ENCODE measurements at places on chromosomes 5 and 9.

DNA sequence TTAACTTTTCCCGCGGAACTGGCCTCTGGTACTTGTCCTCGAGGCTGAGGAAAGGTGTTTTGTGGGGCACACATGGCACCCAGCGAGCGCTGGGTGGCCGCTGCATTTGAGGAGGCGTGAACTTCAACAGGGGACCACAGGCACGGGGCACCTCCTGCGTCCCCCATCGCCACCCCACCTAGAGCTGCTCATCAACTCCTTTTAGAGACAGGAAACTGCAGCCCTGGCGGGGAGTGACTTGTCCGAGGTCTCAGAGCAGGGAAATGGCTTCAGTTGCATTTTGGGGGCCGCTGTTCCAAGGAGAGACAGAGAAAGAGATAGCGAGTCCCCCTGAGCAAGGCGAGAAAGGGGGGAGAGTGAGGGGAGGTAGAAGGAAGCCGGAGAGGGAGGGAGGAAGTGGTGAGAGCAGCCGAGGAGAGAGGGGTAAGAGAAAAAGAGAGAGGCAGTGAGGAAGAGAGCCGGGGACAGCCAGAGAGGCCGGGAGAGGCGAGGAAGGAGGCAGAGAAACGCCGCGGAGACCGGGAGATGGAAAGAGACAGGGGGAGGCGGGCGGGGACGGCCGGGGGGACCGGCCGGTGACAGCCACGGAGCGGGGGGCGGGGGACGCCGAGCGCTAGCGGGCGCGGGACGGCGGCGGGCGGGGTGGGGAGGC, 12.5 kb upstream of the LHX2 start:
- DNase-seq, result no peak

GRCh38 chr5:175378444-175379028, 65.4 kb downstream of the DRD1 start:
- no peak for DNase-seq

DNA sequence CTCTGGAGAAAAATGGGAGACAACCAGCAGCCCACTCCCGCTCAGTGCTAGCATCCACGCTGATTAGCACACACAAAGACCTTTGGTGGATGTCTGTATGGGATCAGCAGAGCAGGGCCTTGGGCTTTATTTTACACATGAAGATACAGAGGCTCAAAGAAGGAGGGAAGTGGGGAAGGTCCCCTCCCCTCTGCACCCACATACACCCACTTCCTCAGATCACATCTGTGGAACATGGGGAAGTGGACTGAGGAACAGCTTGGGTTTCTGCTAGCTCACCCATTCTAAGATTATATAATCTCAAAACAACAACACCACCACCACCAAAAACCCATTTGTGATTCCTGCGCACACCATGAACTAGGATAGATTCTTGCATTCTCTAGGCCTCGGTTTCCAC, 14.0 kb downstream of the GGTA1 start:
- DNase-seq, result peak; percentile 60

DNA sequence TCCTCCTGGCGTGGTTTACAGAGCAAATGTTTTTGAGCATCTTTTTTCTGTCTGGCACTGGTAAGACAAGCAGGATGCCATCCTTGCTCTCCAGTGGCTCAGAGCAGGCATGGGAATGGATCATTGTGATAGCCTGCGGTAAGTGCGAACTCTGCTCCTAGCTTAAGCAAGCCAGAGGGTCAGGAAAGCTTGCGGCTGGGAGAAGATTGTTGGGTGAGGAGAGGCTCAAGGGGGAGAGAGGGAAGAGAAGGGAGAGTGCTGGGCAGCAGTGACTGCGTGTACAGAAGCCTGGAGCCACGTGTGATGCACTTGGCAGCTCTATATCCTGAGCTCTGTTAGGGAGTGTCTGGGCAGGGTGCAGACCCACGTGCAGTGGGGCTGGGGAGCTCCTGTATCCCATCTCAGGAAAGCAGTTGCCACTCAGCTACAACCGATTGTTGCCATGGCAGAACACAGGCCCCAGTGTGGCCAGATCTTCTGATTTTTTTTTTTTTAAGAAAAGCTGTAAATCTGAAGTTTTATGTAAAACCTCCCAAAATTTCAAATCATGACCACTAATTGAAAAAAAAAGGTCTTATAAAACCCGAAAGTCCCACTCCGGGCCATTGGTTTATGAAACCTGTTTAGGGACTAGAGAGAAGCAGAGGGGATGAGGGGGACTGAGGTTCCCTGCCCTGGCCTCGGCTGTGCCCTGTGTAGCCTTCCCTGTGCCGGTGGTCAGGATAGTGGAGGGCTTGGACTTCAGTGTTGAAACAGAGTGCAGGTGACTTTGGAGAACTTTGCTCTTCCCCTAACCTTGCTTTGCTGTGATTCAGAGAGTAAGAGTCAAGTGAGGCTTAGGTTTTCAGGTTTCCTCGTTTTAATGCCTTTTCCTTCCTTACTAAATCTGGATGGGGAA, 67.3 kb downstream of the ZNF618 start:
- no peak for DNase-seq

GRCh38 chr9:109912082-109912582, 132.1 kb downstream of the PALM2AKAP2 start:
- DNase-seq, result no peak

- DNase-seq, result peak; percentile 67
Observed at GRCh38 chr5:172150514-172151425, 37.3 kb downstream of the STK10 start.

- no peak for DNase-seq
Observed at GRCh38 chr9:87340391-87340790, 157.3 kb upstream of the DAPK1 start.

- DNase-seq, result no peak
Observed at GRCh38 chr5:133367071-133367786, 245.1 kb downstream of the FSTL4 start.

GRCh38 chr9:38059233-38059936, 9.6 kb downstream of the SHB start:
- DNase-seq, result no peak

- no peak for DNase-seq
Observed at GRCh38 chr5:31048282-31049270, 144.9 kb upstream of the CDH6 start.

DNA sequence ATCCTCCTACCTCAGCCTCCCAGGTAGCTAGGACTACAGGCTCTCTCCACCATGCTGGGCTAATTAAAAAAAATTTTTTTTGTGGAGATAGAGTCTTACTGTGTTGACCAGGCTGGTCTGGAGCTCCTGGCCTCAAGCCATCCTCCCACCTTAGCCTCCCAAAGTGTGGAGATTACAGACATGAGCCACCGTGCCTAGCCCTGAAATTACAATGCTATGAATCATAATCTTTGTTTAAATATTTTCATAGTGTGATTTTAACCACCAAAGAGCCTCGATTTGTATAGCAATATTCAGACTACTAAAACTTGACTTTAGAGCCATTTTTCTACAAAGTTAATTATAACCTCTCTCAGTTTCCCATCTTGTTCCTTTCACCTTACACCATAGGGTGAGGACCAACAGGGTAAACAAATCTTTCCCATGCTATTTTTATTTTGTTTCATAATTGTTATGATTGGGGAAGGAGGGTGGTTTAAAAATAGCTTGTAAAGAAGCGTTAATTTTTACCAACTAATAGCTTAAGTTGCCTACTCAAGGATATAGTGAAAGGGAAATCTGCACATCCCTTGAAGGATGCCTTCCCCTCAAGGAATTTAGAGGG, 32.7 kb downstream of the UBE2D2 start:
- no peak for DNase-seq

- no peak for DNase-seq
Observed at GRCh38 chr5:119322312-119322947, 33.4 kb upstream of the TNFAIP8 start.

- no peak for DNase-seq
Observed at GRCh38 chr5:57727591-57727990, 245.0 kb upstream of the ACTBL2 start.

- no peak for DNase-seq
Observed at GRCh38 chr9:70491426-70492318, 77.2 kb upstream of the KLF9 start.

DNA sequence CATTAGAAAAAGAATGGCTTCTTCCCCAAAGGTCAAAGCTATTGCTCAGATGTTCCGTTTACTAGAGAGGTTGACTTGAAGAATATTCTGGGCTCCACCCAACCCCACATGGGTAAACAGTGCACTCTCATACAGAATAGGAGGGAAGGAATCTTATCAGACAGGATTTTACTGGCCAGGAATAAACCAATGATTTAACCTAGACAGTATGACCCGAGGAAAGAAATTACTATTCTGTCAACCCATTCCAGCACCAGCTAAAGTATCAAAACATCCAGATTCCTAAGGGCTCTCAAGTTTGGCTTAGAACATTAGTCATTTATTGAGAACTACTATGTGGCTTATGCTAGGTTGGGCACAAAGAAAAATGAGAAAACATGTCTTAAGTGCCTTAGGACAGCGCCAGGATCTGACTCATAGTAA, 493.6 kb upstream of the KLF4 start:
- DNase-seq, result no peak

- DNase-seq, result no peak
Observed at GRCh38 chr5:95711501-95712346, 19.4 kb upstream of the RHOBTB3 start.

GRCh38 chr5:136890431-136891148, 525.2 kb upstream of the TRPC7 start:
- no peak for DNase-seq

DNA sequence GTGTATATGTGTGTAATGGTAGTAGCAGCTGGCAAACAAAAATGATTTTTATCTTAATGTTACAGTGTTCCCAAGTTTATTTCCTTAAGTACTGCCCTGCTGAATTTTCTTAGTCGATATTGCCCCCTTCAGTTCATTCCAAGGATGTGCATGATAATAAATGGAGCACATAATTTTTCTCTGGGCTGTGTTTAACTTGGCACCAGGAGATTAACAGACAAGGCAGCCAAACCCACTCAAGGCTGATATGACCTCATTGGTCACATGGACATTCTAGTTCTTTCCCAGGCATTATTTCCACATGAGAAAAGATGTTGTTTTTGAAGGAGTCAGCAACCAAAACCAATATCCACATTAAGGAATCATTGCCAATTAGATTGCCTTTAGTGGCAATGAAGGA, 61.8 kb downstream of the COX7C start:
- DNase-seq, result peak; percentile 17

- DNase-seq, result no peak
Observed at GRCh38 chr9:21995666-21996398, 1.2 kb downstream of the CDKN2B-AS1 start.

DNA sequence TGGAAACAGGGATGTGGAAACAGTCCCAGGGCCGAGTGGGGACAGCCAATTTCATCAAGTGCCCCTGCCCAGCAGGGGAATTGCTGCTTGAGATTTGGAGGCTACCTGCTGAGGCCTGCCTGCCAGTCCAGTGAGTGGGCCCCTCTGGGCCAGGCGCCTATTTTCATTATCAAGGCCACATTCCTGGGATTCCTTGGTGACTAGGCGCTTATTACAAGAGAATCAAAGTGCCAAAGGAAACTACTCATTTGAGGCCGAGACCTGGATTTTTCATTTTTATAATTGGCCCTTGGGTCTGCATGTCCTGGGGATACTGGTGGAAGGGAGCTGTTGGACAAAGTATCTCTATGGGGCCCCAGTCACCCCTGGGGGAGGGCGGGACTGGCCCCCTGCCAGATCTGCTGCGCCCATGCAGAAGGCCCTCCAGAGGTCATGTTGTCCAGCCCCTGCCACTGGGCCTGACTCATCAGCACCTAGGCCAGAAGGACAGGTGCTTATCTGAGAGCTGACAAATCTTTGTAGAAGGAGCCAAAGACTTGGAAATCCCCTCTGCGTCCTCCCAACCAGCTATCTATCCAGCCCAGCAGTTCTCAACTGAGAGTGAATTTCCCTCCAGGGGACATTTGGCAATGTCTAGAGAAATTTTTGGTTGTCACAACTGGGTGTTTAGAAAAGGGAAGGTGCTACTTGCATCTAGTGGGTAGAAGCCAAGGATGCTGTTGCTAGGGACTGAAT, 45.6 kb downstream of the FOXI1 start:
- peak; percentile 64 for DNase-seq

DNA sequence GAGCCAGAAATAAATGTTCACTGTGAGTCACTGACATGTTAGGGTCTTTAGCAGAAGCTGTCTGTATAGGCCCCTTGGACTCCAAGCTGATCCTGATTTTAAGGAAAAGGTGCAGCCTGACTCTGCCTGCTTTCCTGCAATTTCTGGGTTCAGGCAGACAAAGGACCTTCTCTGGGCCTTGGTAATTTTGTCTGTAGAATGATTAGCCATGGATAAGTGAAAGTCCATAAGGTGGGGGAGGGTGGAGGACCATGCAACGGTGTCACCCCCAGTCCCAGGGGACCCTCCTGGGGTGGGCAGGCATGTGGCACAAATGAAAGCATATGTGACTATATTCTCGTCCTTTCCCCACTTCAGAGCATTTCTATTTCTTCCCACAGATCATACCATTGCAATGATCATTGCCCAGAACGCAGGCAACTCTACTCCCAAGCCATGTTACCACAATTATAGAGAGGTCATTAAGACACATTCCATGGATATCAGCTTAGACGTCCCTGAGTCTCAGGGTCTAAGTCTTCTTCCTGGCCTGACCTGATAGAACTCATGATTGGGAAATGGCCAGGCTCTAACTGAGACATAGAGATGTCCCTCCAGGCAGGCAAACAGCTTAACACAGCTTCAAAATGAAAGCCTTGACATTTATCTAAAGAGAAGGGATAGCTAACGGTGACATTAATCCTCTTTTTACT, 157.9 kb upstream of the ALDH1B1 start:
- no peak for DNase-seq

DNA sequence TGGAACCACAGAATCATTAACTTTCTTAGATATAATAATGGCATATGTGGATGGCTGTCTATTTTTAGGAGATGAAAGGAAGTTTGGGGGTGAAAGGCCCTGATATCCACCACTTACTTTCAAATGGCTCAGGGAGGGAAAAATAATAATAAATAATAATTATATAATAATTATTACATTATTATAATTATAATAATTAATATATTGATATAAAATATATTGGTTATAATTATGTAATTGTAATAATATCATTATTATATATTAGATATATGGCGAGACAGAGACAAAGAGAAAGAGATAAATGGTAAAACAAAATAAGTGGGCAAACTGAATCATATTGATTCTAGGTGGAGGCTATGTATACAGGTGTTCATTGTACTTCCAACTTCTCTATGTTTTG, 136.6 kb downstream of the GAPVD1 start:
- no peak for DNase-seq

GRCh38 chr5:173314166-173314952, 13.9 kb downstream of the STC2 start:
- DNase-seq, result no peak

DNA sequence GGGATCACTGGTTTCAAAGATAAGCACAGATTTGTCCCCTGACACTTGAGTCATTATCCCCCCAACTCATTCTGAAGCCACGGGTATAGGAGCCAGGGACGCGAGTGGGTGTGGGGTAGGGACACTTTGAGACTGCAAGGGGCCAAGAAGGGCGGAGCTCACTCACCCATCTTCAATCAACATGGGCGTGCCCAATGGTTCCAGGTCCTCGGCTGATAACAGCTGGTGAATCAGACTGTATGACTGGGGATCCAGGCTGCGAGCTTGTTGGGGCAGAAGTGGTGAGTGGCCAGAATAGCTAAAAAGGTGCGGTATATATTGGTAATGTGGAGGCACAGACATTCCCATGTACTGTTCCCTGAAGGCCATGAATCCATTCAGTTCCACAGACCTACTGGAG, 30.7 kb upstream of the NR5A1 start:
- DNase-seq, result no peak

- no peak for DNase-seq
Observed at GRCh38 chr9:136019041-136019680, 58.0 kb upstream of the UBAC1 start.

Data from hematopoietic multipotent progenitor cell (in vitro differentiated cells).